Bronchial epithelial cell (primary cell): ENCODE measurements at places on chromosomes 11 and 22. TPM values are rescaled to one million over a fixed set of nuclear protein-coding genes. Genes with fewer than 3 reads are reported as not detected.
A peak's percentile ranks its signal among the peaks of the same experiment; 100 is the strongest.

DNA sequence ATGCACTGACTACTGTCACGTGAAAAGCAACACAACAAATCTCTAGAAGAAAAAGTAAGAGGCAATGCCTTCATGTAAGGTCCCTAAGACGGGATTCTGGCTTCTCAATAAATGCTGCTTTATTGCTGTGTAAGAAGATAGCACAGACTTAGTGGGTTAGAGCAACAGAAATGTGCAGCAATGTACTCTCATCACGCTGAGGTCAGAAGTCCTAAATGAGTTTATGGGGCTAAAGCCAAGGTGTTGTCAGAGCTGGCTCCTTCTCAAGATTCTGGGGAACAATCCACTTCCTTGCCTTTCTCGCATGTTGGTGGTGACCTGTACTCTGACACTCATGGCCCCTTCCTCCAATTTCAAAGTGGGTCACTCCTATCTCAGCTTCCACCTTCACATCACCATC is 93.4 kb downstream of the SHANK2 start:
- no peak for DNase-seq

DNA sequence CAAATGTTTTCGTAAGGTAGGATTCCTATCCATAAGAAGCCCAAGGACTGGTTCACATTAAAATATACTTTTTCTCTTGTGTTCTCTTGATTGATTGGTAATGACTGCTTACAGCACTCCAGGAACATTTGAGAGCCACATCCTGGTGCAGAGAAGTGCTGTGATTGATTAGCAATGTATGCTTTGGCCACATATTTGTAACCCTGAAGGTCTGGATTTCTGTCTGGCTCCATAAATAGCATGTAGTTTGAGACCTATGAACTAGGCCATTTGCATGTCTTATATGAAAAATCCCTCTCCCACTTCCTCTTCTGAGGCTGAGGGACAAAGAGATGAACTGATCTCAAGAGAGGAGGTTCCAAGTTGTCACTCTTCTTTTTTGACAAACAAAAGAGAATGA is 49.3 kb upstream of the CD44 start:
- DNase-seq = no peak

DNA sequence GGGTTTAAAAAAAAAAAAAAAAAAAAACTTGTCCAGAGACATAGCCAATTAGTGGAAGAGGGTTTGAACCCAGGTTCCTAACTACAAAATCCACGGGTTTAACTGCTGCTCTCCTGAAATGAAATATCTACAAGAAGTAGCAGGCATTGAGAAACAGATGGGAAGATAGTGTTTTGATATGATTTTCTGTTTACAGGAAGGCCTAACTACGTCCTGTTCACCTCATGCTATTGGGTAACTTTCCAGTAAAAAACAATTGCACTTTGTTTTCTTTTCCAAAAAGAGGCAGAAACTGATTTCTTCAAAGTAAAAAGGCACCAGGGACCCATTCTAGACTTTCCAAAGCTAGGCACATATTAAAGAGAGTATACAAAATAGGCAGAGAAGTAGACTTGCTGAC is 5.9 kb upstream of the C11orf91 start:
- no peak for DNase-seq

GRCh38 chr22:47369431-47370015 is 607.1 kb downstream of the TBC1D22A start:
- DNase-seq = no peak

- DNase-seq = peak; percentile 48
Observed at GRCh38 chr11:35335226-35335625, 84.1 kb downstream of the SLC1A2 start.

- peak; percentile 53 for DNase-seq
Observed at GRCh38 chr22:46622081-46622521, 1.9 kb downstream of the GRAMD4 start.

- DNase-seq = no peak
Observed at GRCh38 chr11:111177037-111177871, 68.3 kb upstream of the POU2AF2 start.

- no peak for DNase-seq
Observed at GRCh38 chr22:26648011-26648497, 9.3 kb upstream of the MIAT start.

DNA sequence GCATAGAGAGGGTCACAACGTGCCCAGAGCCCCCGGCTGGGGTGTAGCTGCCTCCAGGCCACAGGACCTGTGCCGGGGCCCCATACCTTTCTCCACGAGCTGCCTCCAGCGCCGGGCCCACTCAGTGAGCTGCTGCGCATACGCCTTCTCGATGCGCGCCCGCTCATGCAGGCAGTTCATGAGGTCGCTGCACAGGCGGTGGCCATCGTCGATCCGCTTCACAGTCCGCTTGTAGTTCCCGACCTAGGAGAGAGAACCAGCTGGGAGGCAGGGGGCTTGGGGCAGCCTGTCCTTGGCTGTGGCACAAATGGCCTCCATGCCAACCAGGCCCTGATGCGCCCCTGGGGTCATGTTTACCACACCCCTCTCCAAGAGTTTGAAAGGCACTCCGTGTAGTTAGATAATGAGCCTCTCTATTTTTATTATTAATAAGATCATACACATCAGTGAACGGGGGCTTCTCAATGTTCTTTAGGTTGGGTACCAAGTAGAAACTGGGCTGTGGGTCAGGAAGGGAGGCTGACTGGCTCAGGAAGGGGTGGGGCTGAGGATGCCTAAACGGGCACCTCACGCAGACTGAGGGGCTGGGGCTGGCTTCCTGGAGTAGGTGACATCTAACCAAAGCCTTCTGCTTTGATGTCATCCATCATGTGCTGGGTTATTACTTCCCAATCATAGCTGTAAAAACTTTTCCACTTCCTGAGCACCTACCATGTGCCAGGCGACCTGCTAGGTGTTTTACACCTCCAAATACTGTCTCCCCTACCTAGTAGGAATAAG is 36.5 kb upstream of the ARFGAP3 start:
- DNase-seq = no peak

GRCh38 chr11:62370743-62371440 is 33.6 kb downstream of the ASRGL1 start:
- DNase-seq = no peak

GRCh38 chr22:26103023-26103422 is 66.2 kb upstream of the SEZ6L start:
- DNase-seq = no peak

DNA sequence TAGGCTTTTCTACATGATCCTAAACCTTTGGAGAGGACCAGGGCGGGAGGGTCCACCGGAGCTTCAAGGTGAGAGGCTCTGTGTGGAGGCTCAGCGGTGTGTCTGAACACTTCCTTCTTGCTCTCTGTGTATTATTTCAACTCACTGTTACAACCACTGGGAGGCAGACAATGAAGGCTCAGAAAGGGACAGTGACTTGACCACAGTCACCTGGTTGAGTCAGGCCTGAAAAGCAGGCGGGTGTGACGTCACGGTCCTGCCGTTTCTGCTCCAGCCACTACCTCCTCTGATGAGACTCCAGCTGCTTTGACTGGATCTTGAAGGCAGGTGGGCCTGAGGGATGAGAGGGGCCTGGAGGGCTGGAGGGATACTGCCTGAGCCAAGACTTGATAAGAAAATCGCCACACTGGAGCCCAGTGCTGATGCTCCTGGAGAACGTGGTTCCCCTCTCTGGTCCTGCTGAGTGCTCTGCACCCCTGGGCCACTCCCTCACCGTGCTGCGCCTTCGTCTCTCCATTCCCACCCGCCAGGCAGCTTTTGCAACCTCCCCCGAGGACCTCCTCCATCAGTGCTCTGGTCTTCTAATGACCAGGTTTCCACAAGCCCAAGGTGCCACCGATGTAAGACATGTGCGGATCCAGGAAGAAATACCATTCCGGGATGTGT is 27.9 kb downstream of the KCNC1 start:
- DNase-seq = peak; percentile 13

DNA sequence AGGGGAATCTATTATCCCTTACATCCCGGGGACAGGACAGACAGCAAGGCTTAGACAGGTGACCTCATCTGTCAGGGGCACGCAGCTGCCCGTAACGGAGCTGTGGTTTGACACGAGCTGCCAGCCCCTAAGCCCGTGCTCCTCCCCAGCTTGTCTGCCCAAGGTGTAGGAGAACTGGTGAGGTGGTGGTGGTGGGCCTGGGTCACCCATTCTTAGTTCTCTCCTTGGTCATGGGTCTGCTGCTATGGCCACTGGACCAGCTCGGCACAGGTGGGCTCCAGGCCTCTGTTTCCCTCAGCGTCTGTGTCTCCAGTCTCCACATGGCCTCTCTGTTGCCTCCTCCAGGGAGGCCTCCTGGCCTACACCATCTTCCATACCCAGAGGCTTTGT is 5.4 kb downstream of the PARVG start:
- DNase-seq = no peak

DNA sequence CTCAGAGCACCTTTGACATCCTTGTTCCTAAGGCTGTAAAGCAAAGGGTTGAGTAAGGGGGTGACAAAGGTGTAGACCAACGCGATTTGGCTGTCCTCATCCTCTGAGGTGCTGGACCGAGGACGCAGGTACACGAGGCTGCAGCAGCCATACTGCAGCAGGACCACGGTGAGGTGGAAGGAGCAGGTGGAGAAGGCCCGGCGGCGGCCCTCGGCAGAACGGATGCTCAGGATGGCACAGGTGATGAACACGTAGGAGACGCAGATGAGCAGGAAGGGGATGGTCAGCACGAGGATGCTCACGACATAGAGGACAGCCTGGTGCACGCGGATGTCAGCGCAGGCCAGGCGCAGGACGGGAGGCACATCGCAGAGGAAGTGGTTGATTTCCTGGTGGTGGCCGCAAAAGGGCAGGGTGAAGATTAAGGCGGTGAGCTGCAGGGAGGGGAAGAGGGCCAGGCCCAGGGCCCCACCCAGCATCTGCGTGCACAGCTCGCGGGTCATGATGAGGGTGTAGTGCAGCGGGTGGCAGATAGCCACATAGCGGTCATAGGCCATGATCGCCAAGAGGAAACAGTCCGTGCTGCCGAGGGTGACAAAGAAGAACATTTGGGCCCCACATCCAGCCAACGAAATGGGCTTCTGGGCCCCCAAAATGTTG is 632 bp downstream of the OR10Q1 start:
- DNase-seq = no peak

GRCh38 chr11:10413268-10413667 is 41.8 kb upstream of the AMPD3 start:
- DNase-seq = peak; percentile 35

GRCh38 chr22:36395055-36395849 is 7.5 kb upstream of the MYH9 start:
- DNase-seq = peak; percentile 81

GRCh38 chr11:37280200-37280599 is 682.2 kb upstream of the RAG2 start:
- DNase-seq = no peak

DNA sequence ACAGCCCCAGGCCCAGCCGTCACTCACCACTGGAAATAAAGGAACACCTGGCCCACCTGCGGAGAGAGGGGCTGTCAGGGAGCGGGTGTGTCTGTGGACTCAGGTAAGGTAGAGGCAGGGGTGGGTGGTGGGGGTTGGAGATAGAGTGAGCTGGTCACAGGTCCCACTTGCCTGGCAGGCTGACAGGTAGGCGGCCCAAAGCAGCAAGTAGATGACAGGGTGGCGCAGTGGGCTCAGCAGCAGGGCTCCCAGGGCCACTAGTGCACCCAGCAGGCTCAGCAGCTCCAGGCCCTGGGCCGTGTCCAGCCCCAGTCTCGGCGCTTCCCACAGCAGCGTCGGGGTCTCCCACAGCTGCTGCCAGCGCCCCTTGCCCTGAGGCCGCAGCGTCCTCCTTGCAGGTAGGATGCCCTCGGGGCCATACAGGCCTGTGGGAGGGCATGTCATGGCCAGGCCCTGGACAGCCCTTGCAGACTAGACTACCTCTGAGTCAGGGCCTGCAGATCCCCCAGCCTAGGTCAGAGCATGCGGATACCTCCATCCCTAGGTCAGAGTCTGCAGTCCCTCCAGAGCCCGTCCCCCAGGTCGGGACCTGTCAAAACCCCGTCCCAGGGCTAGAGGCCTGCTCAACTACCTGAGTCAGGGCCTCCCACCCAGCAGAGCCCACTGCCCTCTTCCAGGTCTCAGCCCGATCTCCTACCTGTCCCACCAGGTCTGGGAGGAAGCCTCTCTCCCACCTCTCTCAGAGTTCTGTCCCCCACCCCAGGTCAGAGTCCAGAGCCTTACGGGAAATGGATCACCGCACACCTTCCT is 686 bp downstream of the LMF2 start:
- peak; percentile 28 for DNase-seq

DNA sequence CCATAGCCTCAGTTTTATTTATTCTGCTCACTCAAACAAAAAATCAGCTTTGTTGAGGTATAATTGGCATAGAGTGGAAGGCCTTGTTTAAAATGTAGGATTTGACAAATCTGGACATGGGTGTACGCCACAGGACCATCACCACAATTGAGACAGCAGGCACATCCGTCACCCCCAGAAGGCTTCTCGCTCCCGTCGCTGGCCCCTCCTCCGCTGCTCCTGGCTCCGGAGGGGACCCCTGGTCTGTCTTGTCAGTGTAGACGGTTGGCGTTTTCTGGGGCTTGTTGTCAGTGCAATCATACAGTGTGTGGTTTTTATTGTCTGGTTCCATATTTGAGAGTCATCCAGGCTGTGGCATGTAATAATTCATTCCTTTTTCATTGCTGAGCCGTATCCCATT is 97.6 kb downstream of the KCNQ1 start:
- DNase-seq = no peak

GRCh38 chr11:20355221-20356219 is 8.0 kb upstream of the HTATIP2 start:
- peak; percentile 61 for DNase-seq

DNA sequence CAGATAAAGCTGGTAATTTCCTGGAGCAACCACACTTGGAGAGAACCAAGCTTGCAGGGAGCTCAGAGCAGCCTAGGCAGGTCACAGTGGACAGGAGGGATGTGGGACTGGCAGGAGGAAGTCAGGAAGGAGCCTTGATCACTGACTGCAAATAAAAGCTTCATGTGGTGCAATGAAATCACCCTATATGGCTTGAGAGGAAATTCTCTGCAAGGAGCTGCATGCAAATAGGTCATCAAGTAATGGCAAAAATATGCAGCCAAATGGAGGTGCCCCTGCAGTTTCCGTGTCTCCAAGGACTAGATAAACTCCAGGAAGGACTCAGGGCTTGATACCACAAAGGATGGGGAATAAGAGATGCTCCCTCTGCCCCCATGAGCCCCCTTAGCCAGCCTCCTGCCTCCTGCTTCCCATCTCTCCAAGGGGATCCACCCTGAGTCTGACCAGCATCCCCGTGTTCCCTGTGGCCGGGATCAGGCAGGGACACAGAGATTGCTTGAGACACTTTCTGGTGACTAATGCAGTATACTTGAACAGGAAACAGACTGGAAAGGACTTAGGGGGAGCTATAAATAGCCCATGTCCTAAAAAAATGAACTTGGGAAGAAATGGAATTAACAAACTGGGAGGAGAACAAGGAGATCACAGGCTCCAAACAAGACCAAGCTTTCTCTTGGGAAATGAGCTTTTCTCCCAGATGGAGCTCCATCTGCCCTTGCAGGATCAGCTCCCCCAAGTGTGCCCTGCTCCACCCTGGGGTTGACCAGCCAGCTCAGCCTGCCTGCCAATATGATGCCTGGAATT is 23.9 kb upstream of the MICAL2 start:
- DNase-seq = peak; percentile 95

GRCh38 chr11:64864473-64865285 is 13.7 kb downstream of the EHD1 start:
- no peak for DNase-seq

The SESN3 gene
- total RNA-seq = 12.4 and 25.0 TPM in 2 replicates

The SGSM1 gene
- not detected in 2 replicates for total RNA-seq

The BATF2 gene
- under 0.01 and 0.26 TPM in 2 replicates for total RNA-seq

The PGR gene
- total RNA-seq = not detected in 2 replicates

The PVALB gene
- total RNA-seq = not detected in 2 replicates

The ZDHHC24 gene
- 8.4 and 9.7 TPM in 2 replicates for total RNA-seq

The GGT5 gene
- total RNA-seq = not detected in 2 replicates

The PPP2R5B gene
- 8.2 and 14.3 TPM in 2 replicates for total RNA-seq

The YWHAH gene
- total RNA-seq = 61.9 and 65.3 TPM in 2 replicates

The C22orf31 gene
- not detected in 2 replicates for total RNA-seq

The MISFA gene
- total RNA-seq = 0.64 and 0.79 TPM in 2 replicates

The E2F8 gene
- total RNA-seq = 0.26 TPM in 2 replicates
